ENCODE measurements at places on chromosomes 12 and 14.
A peak's percentile ranks its signal among the peaks of the same experiment; 100 is the strongest.

DNA sequence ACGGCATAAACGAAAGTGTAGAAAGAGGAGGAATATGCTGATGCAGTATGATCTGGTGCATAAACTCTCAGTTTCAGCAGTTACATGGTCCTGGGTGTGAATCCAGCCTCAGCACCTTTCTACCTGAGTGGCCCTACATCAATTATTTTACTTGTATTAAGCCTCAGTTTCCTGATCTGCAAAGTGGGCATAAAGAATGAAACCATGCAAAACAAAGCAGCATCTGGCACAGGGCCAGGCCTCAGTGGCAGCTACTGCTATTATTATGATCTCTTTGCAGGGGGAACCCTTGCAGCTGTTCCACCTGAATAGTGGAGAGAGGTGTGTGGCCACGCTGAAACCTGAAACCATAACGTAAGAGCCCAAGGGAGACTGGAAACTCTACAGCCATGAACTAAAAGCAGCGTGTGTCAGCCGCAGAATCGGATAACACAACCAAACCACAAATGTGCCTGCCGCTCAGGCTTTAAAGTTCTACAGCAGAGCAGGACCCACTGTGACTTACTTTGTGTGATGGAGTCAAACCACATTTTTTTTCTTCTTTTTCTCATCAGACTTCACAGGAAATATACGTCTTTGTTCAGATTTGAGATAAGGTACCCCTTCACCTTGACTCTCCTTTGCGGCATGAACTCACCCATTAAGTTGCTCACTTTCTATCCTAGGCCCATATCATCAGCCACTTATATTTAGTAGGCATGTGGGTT is 29.2 kb upstream of the FOS start:
- no peak for DNase-seq

DNA sequence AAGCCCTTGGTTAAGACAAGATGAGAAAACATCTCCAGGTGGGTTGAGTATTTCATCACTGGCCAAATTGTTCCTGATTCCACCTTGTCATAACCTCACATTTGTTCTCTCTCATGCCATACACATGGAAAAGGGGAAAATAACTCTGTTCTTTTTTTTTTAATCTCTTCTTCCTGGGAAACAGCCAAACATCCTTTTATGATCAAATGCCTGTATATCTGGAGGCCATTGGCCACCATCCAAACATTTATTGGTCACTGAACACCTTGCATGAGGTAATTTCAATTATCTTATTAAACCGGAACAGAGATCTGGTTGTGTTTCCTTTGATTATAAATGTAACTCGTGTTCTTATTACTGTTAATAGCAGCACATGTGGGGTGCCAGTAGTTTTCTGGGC is 469.6 kb downstream of the NPAS3 start:
- DNase-seq, result no peak

- no peak for DNase-seq
These were observed 197.4 kb upstream of the PRMT8 start for GRCh38 chr12:3293446-3294161.

GRCh38 chr14:96297000-96297399 is 41.0 kb downstream of the BDKRB1 start:
- peak; percentile 13 for DNase-seq

GRCh38 chr12:101539148-101539547 is 55.6 kb upstream of the MYBPC1 start:
- DNase-seq, result no peak

GRCh38 chr12:116150452-116150851 is 127.0 kb downstream of the MED13L start:
- DNase-seq, result no peak

- DNase-seq, result no peak
These were observed 1.7 kb downstream of the MGST1 start for GRCh38 chr12:16349131-16349460.

DNA sequence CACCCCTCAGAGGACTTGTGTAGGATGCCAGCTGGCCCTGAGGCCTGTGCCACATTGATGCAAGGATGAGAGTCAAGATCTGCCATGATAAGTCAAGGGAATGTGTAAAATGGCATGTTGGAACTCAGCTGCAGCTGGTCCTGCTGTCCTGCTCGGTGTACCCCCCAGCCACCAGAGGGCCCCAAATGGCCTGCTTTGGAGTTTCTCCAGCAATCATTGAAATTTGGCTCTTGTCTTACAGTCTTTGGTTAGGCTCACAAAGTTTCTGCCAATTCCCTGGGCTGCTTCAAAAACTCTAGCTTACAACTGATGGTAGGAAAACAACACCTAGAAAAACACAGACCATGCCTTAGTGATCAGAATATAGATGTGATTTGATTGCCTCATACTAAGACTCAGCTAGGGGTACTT is 76.8 kb downstream of the HSD17B6 start:
- no peak for DNase-seq

- no peak for DNase-seq
These were observed 23.0 kb upstream of the PRKAB1 start for GRCh38 chr12:119644930-119645329.

GRCh38 chr14:36258241-36258640 is 62.2 kb downstream of the MBIP start:
- no peak for DNase-seq

- DNase-seq, result peak; percentile 49
These were observed 837.9 kb downstream of the DIO2 start for GRCh38 chr14:79373451-79373850.

DNA sequence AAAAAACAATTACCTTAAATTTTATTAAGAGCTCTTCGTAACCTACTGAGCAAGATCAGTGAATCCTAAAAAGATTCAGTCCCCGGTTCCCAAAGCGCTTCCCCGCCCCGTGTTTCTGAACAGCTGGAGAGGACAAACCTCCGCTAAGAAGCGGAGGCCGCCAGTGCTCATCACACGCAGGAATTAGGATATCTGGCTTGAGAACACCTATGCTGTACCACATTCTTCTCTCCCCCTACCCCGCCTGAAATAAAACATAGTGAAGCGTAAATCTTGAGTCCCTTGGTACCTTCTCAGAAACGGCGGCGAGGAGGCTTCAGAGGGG is 774 bp upstream of the WDR20 start:
- no peak for DNase-seq

GRCh38 chr14:68264260-68264569 is 444.6 kb downstream of the RAD51B start:
- DNase-seq, result no peak

GRCh38 chr14:51335961-51336723 is 96.1 kb downstream of the TMX1 start:
- DNase-seq, result no peak

- DNase-seq, result no peak
These were observed 167.3 kb upstream of the TMCC3 start for GRCh38 chr12:94817695-94818075.

GRCh38 chr12:78210894-78211302 is 380.2 kb downstream of the NAV3 start:
- DNase-seq, result no peak

GRCh38 chr14:74974364-74975058 is 19.1 kb upstream of the PGF start:
- DNase-seq, result no peak

GRCh38 chr12:57750561-57751431 is 1.3 kb downstream of the CDK4 start:
- DNase-seq, result no peak

- DNase-seq, result no peak
These were observed 819.5 kb downstream of the SLC16A7 start for GRCh38 chr12:60415351-60415750.

DNA sequence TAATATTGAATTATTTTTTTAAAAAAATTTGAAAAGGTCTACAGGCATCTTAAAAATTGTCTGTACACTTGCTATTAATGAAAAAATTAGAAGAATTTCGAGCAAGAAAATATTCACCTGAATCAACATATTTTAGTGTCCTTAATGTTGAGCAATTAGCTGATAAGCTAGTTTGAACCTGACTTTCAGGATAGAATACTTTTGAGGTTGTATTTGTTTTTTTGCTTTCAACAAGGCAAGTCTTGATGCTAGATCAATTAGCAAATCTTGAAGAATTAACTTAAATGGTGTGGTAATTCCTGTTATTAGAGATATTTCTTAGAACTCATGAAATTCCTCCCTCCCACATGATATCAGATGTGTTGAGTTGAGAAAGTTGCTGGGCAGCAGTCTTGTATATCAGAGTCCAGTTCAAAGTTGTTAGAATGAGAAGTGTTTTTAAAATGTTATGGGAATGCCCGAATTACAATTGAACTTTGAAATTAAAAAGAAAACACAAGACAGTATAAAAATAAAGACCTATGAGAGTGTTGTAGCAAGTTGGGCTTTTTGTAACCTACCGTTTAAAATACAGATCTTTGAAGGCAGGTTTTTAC is 119.2 kb downstream of the TRMT5 start:
- DNase-seq, result no peak

DNA sequence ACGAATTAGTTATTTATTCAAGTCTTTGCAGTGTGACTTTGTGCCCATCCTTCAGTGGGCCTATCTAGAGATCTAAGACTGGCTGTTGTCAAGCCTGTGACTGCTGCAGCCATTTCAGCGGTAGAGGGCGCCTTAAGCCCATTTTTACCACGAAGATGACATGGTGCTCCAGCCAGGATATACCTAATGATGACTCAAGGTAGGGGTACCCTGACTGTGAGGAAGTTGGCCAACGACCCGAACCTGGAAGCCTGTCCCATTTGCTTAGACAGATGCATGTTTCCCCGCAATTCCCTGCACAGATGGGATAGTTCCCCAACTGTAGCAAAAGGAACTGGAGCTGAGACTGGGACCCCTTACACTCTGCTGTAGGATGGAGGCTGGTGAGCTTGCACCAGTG is 41.3 kb downstream of the RAB3IP start:
- DNase-seq, result no peak

DNA sequence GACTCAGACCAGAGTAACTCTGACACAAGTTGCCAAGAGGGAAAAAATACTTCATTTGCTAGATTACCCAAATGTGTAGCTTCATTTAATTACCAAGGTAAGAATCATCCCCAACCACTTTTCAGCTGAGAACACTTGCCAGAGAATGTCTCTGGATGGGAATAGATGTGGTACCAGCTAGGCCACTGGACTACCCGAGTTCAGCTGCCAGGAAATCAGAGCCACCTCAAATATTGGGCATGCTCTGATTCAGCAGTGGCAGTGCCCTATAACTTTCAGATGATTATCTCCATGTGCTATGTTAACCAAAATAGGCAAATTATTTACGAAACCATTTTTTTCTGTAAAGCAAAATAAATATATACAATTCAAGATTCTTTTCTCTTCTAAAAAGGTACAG is 80.7 kb downstream of the SLC38A1 start:
- DNase-seq, result no peak

DNA sequence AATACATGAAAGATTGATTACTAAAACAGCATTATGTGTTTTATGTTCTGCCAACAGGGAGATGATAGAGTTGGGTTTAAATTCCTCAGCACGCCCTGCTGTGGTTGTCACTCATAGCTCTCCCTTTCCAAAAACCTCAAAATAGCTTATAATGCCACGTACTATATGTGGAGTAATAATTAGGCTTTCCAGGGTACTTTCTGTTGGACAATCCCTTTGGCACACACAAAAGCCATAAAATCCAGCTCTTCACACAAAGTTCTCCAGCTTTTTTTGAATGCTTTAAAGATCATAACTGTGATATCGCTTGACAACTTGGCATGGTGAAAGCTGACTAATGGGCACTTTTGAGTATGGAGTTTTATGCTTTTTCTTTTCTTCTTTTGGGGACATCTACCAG is 145.3 kb upstream of the DCN start:
- DNase-seq, result no peak

DNA sequence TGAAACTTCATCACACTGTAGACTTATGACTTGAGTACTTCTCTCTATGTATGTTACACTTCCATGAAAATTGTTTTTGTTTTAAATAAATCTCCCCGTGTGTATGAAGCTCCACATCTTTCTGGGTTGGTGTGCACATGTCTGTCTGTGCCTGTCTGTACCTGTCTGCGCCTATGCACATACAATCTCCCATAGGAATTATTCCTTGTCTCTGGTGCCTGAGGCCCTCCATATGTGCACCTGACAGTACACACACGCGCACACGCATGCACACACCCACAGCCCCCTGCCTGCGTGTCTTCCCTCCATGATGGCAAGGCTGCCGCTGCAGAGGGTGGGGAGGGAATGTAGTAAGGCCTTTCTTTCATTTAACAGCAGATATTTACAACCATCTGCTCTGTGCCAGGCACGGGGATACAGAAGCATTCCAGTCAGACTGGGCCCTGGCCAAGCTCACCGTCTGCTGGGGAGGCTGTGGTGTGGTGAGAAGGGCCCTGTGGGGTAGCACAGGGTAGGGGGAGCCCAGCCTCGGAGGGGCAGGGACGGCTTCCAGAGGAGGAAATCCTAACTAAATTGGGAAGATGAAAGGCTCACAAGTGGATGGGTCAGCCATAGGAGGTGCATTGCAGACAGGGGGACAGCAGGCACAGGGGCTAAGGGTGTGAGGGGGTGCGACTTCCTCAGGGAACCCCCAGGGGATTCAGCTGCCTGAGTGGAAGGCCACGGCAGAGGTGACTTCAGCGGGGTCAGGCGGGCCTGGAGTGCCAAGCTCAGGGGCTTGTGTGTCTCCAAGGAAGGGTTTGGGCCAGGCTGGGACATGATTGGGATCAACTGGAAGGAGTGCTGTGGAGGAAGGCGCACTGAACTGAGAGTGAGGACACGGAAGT is 26.1 kb downstream of the KRT8 start:
- DNase-seq, result no peak

DNA sequence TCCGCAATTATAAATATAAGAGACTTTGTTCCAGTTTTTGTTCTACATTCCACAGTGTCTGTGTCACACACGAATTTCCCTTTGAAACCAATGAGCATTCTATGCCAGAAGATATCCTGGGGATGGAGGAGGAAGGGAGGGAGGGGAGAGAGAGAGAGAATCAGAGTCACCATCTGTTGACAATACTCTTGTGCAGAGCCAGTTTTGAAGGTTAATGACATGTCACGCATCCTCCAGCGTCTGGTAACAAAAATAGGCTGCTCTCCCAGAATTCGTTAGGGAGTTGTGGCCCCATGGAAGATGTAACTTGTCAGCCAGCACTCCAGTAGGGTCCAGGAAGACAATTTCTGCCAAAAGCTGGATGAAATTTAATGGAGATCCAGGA is 213.5 kb upstream of the KRR1 start:
- peak; percentile 7 for DNase-seq

DNA sequence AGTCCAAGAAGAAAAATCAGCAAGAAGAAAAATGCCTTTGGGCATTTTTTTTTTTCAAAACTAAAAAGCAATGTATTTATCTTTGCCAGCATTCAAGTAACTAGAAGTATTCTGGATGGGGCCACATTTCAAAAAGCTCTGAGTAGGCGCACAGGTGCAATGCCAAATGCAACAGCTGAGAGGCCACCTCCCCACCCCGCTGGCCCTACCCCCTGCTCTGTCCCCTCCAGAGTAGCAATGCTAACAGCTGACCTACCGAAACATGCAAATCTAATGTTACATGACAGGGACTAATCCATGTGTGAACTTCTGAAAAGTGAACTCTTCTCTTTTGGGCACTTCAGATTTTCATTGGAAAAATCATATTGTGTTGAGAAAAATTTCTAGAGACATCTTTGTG is 153.7 kb upstream of the SLC38A2 start:
- no peak for DNase-seq

DNA sequence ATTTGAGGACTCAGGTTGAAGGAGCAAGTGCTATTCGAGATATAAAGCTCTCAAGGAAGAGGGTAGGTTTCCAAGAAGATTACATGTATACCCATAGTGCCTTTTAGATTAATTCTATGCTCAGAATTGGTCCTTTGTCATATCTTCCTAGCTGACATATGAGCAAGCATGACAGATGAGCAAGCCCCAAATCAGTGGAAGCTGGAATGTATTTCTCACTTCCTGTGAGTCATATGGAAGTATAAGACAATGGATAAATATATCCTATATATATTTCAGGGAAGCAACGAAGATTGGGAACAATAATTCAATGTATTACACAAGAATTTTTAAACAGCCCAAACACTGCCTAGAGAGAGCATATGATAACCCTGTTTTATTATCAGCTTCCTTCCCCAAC is 674.1 kb upstream of the ATXN7L3B start:
- no peak for DNase-seq

All from NCI-H1417 treated with DMSO at 0.1 percent for 48 hours (cell line).